ENCODE measurements at places on chromosomes 7 and 10.

DNA sequence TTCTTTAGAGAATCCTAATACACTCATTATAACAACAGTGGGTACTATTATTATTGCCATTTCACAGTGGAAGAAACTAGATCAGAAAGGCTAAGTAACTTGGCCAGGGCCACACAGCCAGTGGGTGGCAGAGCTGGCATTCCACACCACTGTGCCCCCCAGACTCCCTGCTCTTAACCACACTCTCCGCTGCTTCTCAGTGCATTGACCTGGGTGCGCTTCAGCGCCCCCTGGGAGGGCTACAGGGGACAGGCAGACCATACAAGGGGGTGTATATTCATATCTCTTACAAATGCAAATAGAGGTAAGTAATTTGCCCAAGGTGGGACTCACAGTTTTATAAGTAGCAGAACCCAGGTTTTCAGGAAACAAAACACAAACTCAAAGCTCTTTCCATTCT lies 77.0 kb upstream of the NMT2 start:
- DNase-seq: no peak

DNA sequence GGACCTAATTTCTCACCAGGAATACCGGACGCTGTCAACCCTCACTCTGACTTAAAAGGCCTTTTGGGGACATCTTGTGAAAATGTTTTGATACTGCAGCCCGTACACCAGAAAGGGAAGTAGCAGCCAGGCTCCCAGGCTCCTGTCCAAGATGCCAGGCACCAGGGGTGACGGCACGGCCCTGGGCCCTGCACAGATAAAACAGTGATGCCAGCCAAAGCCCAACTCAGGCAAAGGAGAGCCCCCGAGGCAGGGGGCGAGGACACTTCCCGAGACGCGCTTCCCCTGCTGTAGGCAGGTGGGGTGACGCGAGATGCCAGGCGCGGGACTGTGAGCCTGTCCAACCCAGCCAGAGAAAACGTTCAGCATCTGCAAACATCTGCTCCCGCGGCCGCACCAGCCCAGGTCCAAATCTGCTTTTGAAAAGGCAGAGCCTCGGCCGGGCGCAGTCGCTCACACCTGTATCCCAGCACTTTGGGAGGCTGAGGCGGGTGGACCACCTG lies 15.7 kb downstream of the ZFAND2A start:
- peak; percentile 61 for DNase-seq

DNA sequence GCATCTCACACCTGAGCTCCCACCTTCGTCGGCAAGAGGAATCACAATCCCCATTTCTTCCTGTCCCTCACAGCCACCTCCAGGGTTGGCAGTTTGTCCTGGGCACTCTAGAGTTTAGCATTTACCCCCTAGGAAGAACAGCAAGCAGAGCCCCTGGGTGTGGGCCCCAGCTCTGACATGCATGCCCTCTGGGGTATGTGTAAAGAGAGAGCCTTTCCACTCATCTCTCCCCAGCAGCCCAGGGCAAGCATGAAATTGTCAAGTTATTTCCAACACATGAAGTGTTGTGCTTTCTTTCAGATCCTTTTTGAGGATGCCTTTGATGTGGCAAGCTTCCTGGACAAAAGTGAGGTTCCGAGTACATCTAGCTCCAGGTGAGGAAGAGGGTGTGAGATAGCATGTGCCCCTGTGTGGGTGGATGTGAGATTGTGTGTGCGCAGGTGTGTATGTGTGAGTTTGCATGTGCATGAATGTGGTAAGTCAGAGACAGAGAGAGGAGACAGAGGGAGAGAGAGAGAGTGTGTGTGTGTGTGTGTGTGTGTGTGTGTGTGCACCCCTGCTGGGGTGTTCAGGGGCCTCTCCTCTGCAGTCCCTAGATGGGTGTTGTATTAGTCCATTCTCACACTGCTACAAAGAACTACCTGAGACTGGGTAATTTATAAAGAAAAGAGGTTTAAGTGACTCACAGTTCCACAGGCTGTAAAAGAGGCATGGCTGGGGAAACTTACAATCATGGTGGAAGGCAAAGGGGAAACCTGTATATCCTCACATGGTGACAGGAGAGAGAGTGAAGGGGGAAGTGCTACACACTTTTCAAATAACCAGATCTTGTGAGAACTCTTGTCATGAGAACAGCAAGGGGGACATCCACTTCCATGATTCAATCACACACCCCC lies 18.1 kb downstream of the STRA8 start:
- DNase-seq: no peak

DNA sequence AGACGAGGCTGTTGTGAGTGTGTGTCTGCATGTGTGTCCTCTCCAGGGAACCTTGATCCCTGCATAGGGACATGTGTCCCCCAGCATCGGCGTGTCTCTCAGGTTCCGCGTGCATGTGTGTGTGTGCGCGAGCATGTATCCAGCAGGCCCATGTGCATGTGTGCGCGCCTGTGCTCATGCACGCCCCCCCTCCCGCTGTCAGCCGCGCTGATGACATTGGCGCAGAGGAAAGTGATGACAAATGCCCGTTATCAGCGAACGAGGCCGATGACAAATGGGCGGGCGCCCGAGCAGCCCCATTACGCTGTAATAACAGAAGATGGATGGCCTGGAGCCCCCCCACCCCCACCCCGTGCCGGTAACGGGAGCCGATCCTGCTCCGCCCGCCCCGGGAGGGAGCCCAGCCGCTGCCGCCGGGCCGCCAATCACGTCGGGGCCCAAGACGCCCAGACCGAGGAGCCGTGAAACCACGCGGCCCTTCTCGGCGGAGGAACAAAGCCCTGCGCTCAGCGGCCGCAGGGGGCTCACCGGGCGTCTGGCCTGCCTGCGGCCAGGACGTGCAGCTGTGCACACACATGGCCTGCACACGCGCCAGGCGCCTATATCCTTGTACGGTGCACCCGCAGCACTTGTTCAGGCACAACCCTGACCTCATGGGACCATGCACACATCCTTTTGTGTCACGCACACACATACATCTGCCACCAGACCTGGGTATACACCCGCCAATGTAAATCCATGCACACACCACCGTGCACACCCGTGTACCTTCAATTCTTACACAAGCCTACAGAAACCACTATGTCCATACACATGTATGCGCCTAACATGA lies 21.5 kb downstream of the POLL start:
- DNase-seq: peak; percentile 51

DNA sequence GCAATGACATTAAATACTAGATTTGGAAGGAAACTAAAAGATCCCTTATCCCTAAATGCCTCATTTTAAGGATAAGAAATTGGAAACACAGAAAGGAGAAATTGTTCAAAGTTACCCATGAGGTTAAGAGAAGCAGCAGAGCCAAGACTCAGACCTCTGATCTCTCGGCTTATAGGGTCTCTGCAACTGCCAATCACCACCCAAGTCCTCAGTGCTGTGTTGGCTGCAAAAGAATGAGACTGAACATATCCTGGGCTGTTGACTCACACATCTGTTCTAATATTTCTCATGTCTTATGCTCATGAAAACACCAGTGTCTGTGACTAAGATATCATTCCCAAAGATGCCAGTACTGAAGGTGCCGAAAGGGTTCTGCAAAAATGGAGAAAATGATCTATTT lies 153.3 kb downstream of the XPNPEP1 start:
- no peak for DNase-seq

Measured in NCI-H1092 treated with DMSO at 0.1 percent for 48 hours (cell line).